ENCODE measurements at places on chromosomes 4 and X.
A peak's percentile ranks its signal among the peaks of the same experiment; 100 is the strongest.

GRCh38 chr4:101793397-101793796 lies 2.9 kb downstream of the BANK1 start:
- DNase-seq, result no peak

- DNase-seq, result no peak
Measured at GRCh38 chr4:7637971-7638370, 203.2 kb upstream of the PSAPL1 start.

DNA sequence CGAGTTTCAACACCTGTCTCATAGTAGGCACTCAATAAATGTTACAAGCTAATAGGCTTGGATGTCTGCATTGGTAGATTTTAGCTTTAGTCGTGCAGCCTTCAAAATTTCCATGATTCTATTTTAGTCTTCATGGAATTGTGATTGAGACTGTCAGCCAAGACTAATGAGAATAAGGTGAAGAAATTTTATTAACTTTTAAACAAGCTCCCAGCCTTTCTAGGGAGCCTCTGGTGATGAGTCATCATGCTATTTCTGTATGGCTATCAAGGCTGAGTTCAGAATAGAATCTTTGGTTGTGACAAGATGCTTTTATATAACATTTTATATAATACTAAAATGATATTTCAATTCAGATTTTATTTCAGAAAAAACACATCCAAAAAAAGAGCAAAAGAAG lies 685.8 kb downstream of the GABRG1 start:
- DNase-seq, result no peak

- DNase-seq, result no peak
Measured at GRCh38 chr4:168839758-168840391, 170.2 kb downstream of the CBR4 start.

DNA sequence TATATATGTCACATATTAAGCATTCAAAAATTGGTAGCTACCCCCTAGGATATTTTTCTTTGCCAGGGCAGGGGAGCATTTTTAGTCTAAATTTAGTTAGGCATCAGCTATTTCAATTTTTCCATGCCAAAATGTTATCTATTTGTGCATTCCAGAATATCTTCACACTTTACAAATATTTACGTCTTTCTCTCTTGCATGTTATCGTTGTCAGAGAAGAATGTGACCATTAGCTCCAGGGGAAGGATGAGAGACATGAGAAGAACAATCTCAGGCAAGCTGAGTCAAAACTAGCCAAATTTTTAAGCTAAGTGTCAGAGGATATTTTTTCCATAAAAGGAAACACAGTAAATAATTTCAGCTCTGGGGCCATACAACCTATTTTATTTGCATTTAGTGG lies 885.0 kb upstream of the EPHA5 start:
- peak; percentile 78 for DNase-seq

GRCh38 chrX:39948582-39948981 lies 149.2 kb downstream of the BCOR start:
- no peak for DNase-seq

GRCh38 chrX:103629318-103630170 lies 769 bp downstream of the TCEAL1 start:
- DNase-seq, result peak; percentile 75

GRCh38 chr4:156805696-156806095 lies 165.9 kb downstream of the PDGFC start:
- DNase-seq, result no peak

DNA sequence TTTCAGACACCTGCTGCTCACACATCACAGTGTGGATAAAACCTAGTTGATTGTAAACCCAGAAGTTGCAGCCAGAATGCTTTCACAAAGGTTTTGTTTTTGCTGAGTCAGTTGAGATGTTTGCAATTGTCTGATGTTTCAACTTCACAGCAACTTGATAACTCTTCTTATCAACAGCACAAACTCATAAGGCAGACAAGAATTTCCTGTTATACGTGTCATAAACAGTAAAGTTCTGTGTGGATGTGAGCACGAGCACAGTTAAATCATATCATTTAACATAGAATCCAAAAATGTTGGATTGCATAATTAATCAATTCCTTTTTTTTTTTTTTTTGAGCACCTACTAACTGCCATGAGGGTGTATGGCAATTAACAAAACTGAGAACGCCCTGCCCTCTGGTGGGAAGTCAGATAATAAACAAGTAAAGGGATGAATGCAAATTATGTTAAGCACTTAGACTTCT lies 512.2 kb downstream of the PDHA2 start:
- DNase-seq, result no peak

- peak; percentile 0 for DNase-seq
Measured at GRCh38 chrX:21056622-21057021, 317.6 kb upstream of the CNKSR2 start.

- no peak for DNase-seq
Measured at GRCh38 chr4:7677799-7678301, 243.1 kb upstream of the PSAPL1 start.

Measured in fibroblast of skin of right quadriceps (primary cell).